ENCODE measurements at places on chromosomes 4 and X. TPM values are rescaled to one million over a fixed set of nuclear protein-coding genes. Genes with fewer than 3 reads are reported as not detected.

The PAGE4 gene
- not detected for total RNA-seq

GRCh38 chr4:82629238-82630000, 67.6 kb upstream of the TMEM150C start:
- DNase-seq, result no peak
- no peaks in the 10 kb centered on the region for H3K36me3 ChIP-seq
- H3K27ac ChIP-seq, result no peak overlapping the region
- H3K4me1 ChIP-seq, result peaks cover 3% of the 10 kb centered on the region
- no peak overlapping the region for H3K4me3 ChIP-seq

The CRMP1 gene
- 0.42 TPM for total RNA-seq

- no peaks in the 10 kb centered on the region for H3K27me3 ChIP-seq
- no peak for DNase-seq
- no peaks in the 10 kb centered on the region for H3K36me3 ChIP-seq
- H3K4me3 ChIP-seq, result no peak overlapping the region
These were observed 75.4 kb downstream of the ABLIM2 start for GRCh38 chr4:8083086-8083825.

The NXF2 gene
- not detected for total RNA-seq

Measured in liver (tissue), 10 donors.